CD4-positive, alpha-beta T cell (primary cell): ENCODE measurements at places on chromosomes 1 and 21.

GRCh38 chr1:153945131-153945794 is 1.3 kb downstream of the DENND4B start:
- DNase-seq: peak; percentile 65

- peaks cover 8% of the 10 kb centered on the region for H3K4me1 ChIP-seq
- H3K4me3 ChIP-seq: no peak overlapping the region
- no peak overlapping the region for H3K27ac ChIP-seq
Measured at GRCh38 chr1:91699339-91699974, 186.5 kb downstream of the TGFBR3 start.

GRCh38 chr1:4227986-4228385 is 327.9 kb upstream of the C1orf174 start:
- H3K36me3 ChIP-seq: no peaks in the 10 kb centered on the region
- DNase-seq: no peak
- no peak overlapping the region for H3K27ac ChIP-seq
- no peak overlapping the region for H3K4me3 ChIP-seq

- no peak for DNase-seq
- H3K27ac ChIP-seq: no peak overlapping the region
- no peak overlapping the region for H3K4me3 ChIP-seq
Measured at GRCh38 chr1:59541891-59542290, 245.0 kb downstream of the FGGY start.

DNA sequence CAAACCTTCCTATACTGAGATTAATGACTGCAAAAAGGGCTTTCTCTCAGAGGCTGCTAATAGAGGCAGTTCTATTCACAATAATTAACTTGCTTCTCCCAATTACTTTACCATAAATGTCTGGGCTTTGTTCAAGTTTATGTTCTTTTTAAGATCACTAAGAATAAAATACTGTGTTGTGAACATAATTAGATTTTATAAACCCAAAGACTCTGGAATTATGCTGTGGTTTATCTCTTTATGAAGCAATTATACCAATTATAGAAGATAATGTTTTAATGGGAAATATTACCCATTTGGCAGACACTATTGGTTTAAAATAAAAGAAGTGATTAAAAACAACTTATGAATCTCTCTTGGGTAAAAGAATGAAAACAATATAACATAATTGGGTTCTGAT is 43.5 kb upstream of the IL12RB2 start:
- no peak overlapping the region for H3K27ac ChIP-seq
- peaks cover 8% of the 10 kb centered on the region for H3K4me1 ChIP-seq

GRCh38 chr1:28296401-28297261 is 32.2 kb upstream of the MED18 start:
- no peak overlapping the region for H3K27ac ChIP-seq
- H3K4me1 ChIP-seq: no peaks in the 10 kb centered on the region
- no peak overlapping the region for H3K4me3 ChIP-seq
- H3K36me3 ChIP-seq: no peaks in the 10 kb centered on the region
- DNase-seq: no peak

GRCh38 chr1:209926045-209926444 is 12.0 kb upstream of the SYT14 start:
- H3K27me3 ChIP-seq: no peaks in the 10 kb centered on the region
- H3K27ac ChIP-seq: no peak overlapping the region
- no peaks in the 10 kb centered on the region for H3K4me1 ChIP-seq
- no peak overlapping the region for H3K4me3 ChIP-seq
- DNase-seq: no peak
- H3K36me3 ChIP-seq: no peaks in the 10 kb centered on the region

DNA sequence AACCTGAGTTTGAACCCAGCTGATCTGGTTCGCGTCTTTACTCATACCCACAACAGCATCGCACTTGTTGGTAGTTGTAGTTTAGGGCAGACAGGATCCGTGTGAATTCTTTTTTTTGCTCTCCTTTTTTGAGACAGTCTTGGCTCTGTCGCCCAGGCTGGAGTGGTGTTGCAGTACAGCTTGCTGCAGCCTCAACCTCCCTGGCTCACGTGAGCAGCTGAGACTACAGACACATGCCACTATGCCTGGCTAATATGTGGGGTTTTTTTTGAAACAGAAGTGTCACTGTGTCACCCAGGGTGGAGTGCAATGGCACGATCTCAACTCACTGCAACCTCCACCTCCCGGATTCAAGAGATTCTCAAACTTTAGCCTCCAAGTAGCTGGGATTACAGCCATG is 7.9 kb downstream of the TAF13 start:
- DNase-seq: no peak
- H3K27ac ChIP-seq: no peak overlapping the region
- no peak overlapping the region for H3K4me3 ChIP-seq
- peaks cover 48% of the 10 kb centered on the region for H3K36me3 ChIP-seq

DNA sequence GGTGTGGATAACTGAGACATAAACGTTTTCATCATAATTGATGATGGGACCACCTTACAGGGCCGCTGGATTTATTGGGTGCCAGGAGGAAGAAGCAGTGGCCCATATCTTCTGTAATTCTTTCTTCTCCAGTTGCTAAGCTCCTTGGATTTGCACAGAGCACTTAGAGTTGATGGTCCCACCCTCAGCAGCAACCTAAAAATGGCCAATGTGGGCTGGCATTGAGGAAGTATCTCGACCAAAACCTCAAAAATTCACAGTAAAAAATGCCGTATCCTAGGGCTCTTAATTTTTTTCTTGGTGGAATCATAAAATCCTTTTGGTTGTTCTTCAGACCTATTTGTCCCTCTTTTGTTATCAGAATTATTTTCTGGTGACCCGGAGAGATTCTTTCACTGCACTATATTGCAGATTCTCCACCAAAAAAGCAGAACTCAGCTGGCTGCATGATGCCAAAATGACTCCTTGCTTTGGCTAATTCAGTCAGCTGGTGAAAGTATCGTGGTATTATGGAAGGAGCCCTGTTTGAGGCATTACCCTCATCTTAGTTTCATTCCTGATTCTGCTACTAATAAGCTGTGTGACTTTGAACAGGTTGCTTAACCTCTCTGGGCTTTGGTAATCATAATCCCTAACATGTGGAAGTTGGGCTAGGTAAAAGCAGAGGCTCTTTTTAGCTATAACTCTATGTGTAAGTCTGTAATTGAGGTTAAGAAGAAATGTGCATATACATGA is 27.6 kb downstream of the KIRREL1 start:
- H3K36me3 ChIP-seq: no peaks in the 10 kb centered on the region
- H3K4me1 ChIP-seq: no peaks in the 10 kb centered on the region
- no peak overlapping the region for H3K4me3 ChIP-seq
- H3K27me3 ChIP-seq: peaks cover 6% of the 10 kb centered on the region
- no peak for DNase-seq
- H3K27ac ChIP-seq: no peak overlapping the region

DNA sequence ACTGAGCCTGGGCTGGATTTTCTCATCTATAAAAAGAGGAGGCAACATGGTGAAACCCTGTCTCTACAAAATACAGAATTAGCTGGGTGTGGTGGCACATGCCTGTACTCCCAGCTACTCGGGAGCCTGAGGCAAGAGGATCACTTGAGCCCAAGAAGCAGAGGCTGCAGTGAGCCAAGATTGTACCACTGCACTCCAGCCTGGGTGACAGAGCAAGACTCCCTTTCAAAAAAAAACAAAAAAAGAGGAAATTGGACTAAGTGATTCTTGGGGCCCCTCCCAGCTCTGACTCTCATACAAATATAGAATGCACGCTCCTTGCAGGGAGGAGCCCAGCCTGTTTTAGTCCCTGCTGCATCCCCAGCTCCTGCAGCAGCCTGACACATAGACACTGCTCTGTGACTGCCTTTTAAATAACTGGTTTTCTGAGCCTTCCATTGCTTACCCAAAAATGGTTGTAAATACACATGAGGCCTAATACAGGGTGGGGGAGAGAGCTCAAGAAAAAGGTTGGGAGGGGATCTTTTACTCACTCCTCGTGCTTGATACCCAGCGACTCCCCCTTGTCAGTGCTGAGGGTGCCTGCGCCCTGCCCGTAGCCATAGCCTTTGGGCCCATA is 17.2 kb downstream of the CSRP1 start:
- no peak overlapping the region for H3K4me3 ChIP-seq
- H3K4me1 ChIP-seq: no peaks in the 10 kb centered on the region
- H3K27me3 ChIP-seq: no peaks in the 10 kb centered on the region

DNA sequence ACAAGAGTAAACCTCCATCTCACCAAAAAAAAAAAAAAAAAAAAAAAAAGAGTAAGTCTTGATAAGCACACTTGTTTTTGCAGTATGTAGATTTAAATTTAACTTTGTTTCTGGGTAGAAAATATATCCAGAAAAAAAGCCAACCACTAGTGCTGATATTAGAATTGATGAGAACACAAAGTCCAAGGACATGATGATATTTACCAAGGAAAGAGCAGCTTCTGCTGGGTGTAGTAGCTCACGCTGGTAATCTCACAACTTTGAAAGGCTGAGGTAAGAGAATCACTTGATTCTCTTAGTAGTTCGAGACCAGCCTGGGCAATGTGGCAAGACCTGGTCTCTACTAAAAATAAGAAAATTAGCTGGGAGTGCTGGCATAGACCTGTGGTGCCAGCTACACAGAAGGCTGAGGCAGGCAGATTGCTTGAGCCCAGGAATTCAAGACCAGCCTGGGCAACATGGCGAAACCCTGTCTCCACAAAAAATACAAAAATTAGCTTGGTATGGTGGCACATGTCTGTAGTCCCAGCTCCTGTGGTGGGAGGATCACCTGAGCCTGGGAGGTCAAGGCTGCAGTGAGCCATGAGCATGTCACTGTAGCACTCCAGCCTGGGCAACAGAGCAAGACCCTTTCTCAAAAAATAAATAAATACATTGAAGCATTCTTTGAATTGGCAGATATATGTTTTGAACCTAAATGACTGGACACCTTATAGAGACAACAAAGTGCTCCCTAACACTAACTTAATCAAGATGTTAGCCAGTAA is 63.6 kb upstream of the CACYBP start:
- H3K4me3 ChIP-seq: no peak overlapping the region
- no peak overlapping the region for H3K27ac ChIP-seq
- no peaks in the 10 kb centered on the region for H3K36me3 ChIP-seq
- H3K4me1 ChIP-seq: no peaks in the 10 kb centered on the region

- DNase-seq: no peak
- no peak overlapping the region for H3K27ac ChIP-seq
- no peaks in the 10 kb centered on the region for H3K4me1 ChIP-seq
- H3K36me3 ChIP-seq: no peaks in the 10 kb centered on the region
- no peaks in the 10 kb centered on the region for H3K27me3 ChIP-seq
Measured at GRCh38 chr1:215625949-215626348, 58.8 kb downstream of the KCTD3 start.

GRCh38 chr21:43809346-43809799 is 20.0 kb downstream of the RRP1 start:
- no peak for DNase-seq
- peaks cover 13% of the 10 kb centered on the region for H3K4me1 ChIP-seq
- no peaks in the 10 kb centered on the region for H3K36me3 ChIP-seq
- H3K4me3 ChIP-seq: no peak overlapping the region

- no peak overlapping the region for H3K4me3 ChIP-seq
- H3K4me1 ChIP-seq: peaks cover 32% of the 10 kb centered on the region
- H3K36me3 ChIP-seq: peaks cover 43% of the 10 kb centered on the region
Measured at GRCh38 chr1:156599811-156600210, 1.5 kb downstream of the GPATCH4 start.

DNA sequence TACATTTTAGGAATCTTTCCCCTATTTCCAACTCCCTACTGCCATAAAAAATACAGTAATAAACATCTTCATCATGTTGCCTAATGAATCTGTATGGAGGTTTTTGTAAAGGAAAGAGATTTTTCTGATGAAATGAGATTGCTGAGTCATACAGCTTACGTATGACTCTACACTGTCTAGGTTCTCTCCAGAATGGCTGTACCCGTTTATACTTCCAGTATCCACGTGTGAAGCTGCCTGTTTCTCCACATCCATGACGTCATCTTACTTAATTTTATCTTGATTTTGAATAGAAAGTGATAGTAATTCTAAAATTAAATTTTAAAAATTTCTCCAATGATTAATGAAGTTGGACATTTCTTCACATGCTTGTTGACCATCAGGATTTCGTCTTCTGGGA is 103.7 kb downstream of the COQ8A start:
- H3K27me3 ChIP-seq: peaks cover 13% of the 10 kb centered on the region
- no peaks in the 10 kb centered on the region for H3K4me1 ChIP-seq
- no peak for DNase-seq
- no peaks in the 10 kb centered on the region for H3K36me3 ChIP-seq
- no peak overlapping the region for H3K4me3 ChIP-seq

DNA sequence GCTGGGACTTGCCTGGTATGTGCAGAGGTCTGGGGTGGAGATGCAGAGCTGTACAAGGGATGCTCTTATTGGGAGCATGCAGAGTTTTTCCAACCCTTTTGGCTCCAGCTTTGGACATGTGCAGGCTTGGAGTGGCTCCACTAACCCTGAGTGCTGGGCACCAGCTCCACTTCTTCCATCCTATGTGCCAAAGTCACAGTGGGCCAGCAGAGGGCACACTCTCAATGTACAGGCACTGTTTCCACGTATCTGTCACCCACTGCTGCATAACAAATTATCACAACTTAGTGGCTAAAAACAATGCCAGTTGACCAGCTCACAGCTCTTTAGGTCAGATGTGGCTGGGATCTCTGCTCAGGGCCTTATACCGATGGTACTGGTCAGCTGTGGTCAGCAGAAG is 631.8 kb downstream of the AJAP1 start:
- no peaks in the 10 kb centered on the region for H3K27me3 ChIP-seq
- no peak overlapping the region for H3K4me3 ChIP-seq
- DNase-seq: peak; percentile 34
- H3K36me3 ChIP-seq: no peaks in the 10 kb centered on the region
- H3K27ac ChIP-seq: no peak overlapping the region

- H3K4me1 ChIP-seq: no peaks in the 10 kb centered on the region
- H3K27me3 ChIP-seq: no peaks in the 10 kb centered on the region
- no peak overlapping the region for H3K4me3 ChIP-seq
- H3K27ac ChIP-seq: no peak overlapping the region
Measured at GRCh38 chr1:208581209-208581608, 337.0 kb upstream of the PLXNA2 start.

- no peak overlapping the region for H3K27ac ChIP-seq
- no peaks in the 10 kb centered on the region for H3K27me3 ChIP-seq
- H3K36me3 ChIP-seq: no peaks in the 10 kb centered on the region
- no peak overlapping the region for H3K4me3 ChIP-seq
- no peaks in the 10 kb centered on the region for H3K4me1 ChIP-seq
Measured at GRCh38 chr1:81731989-81732388, 68.7 kb upstream of the ADGRL2 start.

- peaks cover 2% of the 10 kb centered on the region for H3K27me3 ChIP-seq
- no peaks in the 10 kb centered on the region for H3K4me1 ChIP-seq
- no peaks in the 10 kb centered on the region for H3K36me3 ChIP-seq
- H3K4me3 ChIP-seq: no peak overlapping the region
Measured at GRCh38 chr1:115300087-115300876, 37.8 kb downstream of the NGF start.
